ENCODE measurements at places on chromosomes 5 and 9. TPM values are rescaled to one million over a fixed set of nuclear protein-coding genes. Genes with fewer than 3 reads are reported as not detected.

The PDGFRB gene
- total RNA-seq: 5.0 TPM

The SNX24 gene
- 5.3 TPM for total RNA-seq

The PPP2R2B gene
- total RNA-seq: not detected

The TAF11L10 gene
- total RNA-seq: not detected

The IFNA17 gene
- total RNA-seq: not detected

The CRAT gene
- 37.3 TPM for total RNA-seq

The CD72 gene
- 0.13 TPM for total RNA-seq

The MAMDC4 gene
- total RNA-seq: 0.64 TPM

The DIMT1 gene
- 42.7 TPM for total RNA-seq

The PCDHGA5 gene
- total RNA-seq: 0.63 TPM

The CATSPER3 gene
- 0.13 TPM for total RNA-seq

The SUSD3 gene
- not detected for total RNA-seq

The ADGRV1 gene
- 0.13 TPM for total RNA-seq

The C5orf24 gene
- total RNA-seq: 36.8 TPM

The IFNA21 gene
- not detected for total RNA-seq

The GPR150 gene
- total RNA-seq: 0.13 TPM

All from dermis microvascular lymphatic vessel endothelial cell (primary cell).